Glutamatergic neuron (in vitro differentiated cells): ENCODE measurements at places on chromosomes 2 and 18. TPM values are rescaled to one million over a fixed set of nuclear protein-coding genes. Genes with fewer than 3 reads are reported as not detected.

Gene CIAO1
- total RNA-seq = 68.1 TPM

- DNase-seq = no peak
These were observed 62.5 kb downstream of the DHRS9 start for GRCh38 chr2:169131587-169132512.

- no peak for DNase-seq
These were observed at the start of gene KYNU for GRCh38 chr2:142877216-142877838. Gene KYNU, plus strand, starts transcription at chr2:142877664. Its CDS starts 7,704 bp downstream, at chr2:142885368.

DNA sequence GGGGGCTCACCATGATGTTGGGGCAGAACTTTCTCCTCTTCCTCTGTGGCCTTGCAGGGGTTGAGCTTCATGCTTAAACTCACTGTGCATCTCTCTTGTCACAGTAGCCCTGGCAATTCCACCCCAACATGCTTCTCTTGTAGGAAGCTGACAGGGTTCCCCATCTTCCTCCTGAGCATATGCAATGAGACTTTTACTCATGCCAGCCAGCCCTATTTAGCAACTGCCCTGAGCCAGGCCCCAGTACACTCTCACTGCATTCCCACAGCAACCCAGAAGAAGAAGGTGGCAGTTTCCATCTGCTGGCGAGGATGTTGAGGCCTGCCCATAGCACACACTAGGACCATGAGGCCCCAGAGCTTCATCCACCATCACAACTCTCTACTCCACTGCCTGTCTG, 72.2 kb upstream of the TEX51 start:
- no peak for DNase-seq

Gene CELF4
- total RNA-seq = 38.4 TPM
